Fibroblast of skin of left biceps (primary cell): ENCODE measurements at places on chromosomes 2 and 18.

- no peak for DNase-seq
Observed at GRCh38 chr2:217066510-217067270, 206.8 kb upstream of the TNP1 start.

DNA sequence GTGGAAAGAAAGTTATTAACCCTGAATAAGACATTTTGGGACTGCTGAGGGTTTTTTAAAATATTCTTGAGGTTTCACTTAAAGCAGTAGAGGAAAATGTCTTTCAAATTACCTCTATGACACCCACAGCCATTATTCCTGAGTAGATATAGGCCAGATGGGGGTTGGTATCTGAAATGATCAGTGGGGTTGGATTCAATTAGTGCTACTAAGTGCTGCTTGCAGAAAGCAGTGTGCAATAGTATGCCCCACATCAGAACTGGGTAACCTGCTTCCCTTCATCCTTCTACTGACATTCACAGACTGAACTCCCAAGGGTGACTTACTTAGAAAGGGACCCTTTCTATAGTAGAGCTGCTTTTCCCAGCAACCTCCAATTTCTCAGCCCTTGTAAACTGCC, 7.3 kb upstream of the ETAA1 start:
- no peak for DNase-seq

- DNase-seq = no peak
Observed at GRCh38 chr18:77551055-77551454, 301.4 kb downstream of the GALR1 start.

DNA sequence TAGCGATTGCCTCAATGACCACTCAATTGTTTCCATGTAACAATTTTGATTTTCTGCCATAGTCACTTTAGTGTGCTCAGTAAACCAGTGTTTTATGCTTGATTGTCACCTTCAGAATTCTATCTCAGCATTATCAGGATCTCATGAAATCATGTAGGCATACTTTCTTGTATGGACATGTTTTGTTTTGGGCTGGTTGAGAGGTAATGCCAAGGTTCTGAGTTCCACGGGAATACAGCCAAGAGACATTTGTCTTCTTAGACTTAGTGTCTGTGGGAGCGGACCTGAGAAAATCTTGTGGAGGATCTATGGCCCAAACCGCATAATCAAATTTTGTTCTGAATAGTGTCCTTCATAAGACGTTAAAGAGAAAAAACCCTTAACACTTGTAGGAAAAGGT, 10.2 kb downstream of the MSTN start:
- DNase-seq = no peak

- DNase-seq = no peak
Observed at GRCh38 chr2:54083021-54083420, 32.4 kb upstream of the ACYP2 start.

- DNase-seq = no peak
Observed at GRCh38 chr2:38592951-38593350, 9.8 kb downstream of the HNRNPLL start.

DNA sequence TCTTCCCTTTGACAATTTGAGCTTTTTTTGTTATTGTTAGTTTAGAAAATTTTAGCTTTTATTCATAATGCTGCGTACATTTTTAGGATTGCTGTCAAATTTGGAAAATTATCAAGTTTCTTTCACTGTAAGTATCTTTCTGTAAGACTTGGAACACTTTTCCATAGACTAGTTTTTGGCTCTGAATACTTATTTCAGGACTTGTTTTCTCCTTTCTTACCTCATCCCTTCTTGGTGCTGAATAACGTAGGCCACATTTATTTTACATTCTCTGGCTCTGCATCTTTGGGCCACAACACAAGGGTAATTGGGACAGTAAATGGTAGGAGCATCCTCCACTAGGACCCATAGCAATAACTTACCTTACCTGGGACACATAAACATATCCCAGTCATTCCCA, 85.1 kb downstream of the CCDC85A start:
- no peak for DNase-seq
